ENCODE measurements at places on chromosomes 1 and 21.

GRCh38 chr1:155124503-155125463 lies 2.9 kb upstream of the EFNA1 start:
- DNase-seq, result peak; percentile 54

- DNase-seq, result no peak
Observed at GRCh38 chr1:209929751-209930150, 8.3 kb upstream of the SYT14 start.

- peak; percentile 3 for DNase-seq
Observed at GRCh38 chr1:82491301-82492048, 690.7 kb downstream of the ADGRL2 start.

DNA sequence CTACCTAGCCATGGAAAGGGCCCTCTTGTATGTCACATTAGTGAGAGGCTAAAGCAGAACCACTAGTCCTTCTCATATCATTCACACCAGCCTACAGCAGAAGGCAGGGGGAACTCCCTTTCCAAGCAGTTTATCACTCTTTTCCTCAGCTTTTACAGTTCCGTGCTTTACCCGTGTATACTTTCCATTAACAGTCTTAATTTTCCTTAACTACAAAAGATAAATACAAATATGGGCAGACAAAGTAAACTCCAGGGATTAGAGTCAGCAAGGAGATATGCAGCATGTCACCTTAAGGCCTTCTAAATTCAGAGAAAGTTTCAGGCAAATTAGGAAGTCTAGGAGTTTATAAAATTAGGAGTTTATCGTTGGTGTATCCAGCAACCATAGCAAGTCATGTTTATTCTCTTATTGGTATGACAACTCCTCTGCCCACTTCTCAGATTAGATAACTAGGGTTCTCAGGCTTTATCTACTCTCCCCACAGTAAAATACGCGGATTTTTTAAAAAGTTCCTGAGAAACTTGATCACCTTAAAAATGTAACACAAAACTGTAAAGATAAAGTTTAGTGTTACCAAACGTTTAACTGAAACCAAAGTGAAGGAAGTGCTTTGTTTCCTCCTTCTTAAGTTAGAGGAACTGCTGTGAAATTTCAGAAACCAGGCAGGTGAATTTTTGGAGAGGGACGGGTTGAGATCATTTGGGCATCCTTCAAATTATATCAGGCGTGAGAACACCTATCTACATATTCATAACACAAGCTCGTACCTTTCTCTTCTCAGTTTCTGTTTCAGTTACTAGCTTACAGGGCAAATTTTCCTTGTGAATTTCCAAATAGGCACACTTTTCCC lies 42.7 kb upstream of the SLC19A2 start:
- no peak for DNase-seq

DNA sequence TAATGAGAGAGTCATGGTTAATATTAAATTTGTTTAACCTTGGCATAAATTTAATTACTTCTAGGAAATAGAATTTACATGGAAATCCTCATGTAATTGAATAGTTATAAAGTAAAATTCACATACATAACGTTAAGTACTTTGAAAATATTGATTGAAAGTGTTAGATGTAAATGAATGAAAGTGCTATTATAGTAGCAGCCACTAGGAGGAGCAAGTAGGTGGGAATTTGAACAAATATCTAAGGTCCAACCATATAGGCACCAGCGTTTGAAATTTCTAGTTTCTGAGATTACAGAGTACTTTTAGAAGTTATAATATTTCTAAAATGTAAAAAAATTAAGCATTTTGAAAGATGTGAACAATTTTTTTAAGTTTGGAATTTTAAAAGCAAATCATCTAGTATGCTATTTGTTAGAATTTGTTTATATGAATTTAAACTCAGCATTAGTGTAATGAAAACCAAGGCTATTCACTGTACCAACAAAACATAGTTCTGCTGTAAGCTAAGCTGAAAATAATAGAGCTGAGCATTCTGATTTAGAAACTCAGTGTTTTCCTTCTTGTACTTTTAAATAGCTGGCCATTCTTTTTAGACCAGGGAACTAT lies 3.3 kb downstream of the B3GALT2 start:
- DNase-seq, result peak; percentile 68

GRCh38 chr1:240310226-240310925 lies 218.7 kb downstream of the FMN2 start:
- peak; percentile 60 for DNase-seq

DNA sequence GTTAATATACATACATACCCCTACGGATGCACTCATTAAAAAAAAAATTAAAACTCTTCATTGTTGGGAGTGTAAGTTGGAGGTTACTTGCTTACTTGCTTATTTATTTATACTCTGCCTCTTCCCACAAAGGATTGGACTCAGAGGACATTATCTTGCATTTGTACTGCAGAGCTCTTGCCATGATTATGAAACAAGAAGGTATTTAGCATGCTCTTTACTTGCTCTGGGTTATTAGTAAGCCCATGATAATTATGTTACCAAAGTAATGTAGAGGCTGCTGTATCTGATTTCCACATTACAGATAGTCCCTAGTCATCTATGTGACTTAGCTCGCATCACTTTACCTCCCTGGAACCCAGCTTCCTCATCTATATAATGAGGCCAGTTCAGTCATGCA lies 355.1 kb upstream of the PTBP2 start:
- DNase-seq, result no peak

DNA sequence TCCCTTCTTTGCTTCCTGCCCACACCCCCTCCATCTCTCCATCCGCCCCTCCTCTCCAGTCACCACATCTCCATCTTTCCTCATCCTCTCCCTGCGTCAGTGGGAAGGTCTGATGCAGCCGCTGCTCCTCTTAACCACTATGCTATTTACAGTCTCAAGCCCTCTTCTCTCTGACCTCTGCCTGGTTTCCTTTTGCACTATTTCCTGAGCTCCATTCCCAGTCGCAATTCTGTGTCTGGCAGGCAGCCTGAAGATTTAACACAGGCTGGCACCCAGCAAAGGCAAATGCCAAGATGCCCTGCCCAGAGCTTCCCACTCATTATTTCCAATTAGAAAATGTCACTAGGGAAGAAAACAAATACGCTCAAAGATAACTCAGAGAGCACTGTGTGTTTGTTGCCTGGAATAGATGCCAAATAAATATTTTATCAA lies 89.6 kb upstream of the LPGAT1 start:
- DNase-seq, result peak; percentile 51

- no peak for DNase-seq
Observed at GRCh38 chr21:22019766-22020165, 1021.6 kb downstream of the NCAM2 start.

DNA sequence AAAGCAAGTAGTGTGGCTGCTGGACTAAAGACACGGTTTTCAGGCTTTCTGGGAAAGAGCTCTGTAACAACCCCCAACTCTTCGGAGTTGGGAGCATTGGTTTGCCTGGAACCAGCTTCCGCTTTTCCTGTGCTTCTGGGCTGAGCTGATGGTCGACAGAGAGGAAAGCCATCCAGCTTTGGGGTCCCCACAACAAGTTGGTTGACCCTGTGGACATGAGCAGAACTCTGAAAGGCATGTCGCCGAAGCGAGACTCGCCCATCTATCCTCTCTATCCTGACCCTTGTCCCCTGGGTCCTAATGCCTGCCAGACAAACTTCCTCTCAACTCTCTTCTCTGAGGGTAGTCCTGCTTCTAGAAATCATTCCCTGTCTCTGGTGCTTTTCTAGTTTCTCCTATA lies 31.9 kb upstream of the FCGR2A start:
- no peak for DNase-seq

DNA sequence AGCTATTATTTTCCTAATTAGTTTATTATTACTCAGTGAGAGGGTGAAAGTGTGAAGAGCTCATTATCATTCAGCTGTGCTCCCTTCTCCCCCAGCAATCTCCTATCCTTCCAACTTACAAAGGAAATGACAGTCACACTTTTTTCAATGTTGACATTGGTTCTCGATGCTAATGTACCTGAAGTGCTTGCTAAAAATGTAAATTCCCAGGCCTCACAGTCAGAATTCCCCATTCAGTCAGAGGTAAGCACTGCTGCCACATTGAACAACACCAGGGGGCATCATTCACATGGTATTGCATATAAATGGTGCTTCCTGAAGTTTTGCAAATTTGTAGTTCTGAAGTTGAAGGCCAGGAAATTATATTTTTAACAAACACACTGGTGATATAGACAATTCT lies 132.7 kb upstream of the FOXD3 start:
- no peak for DNase-seq

GRCh38 chr1:182507685-182508084 lies 57.7 kb downstream of the RGSL1 start:
- DNase-seq, result no peak

DNA sequence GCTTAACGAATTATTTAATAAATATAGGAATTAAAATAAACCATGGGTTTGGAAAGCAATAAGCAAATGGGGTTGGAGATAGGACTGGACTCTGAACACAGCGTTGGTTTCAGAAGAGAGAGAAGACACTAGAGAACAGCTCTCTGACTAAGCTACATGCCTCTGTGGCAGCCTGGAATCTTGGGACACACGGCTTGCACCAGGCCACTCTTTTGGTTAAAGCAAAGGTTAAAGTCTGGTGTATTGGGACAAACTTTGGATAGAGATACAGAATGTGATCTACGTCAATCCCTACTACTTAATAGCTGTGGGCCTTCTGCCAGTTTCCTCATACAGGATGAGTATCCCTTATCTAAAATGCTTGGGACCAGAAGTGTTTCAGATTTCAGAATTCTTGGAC lies 49.7 kb upstream of the HSD17B7 start:
- DNase-seq, result no peak

GRCh38 chr1:206469933-206470691 lies at the start of gene IKBKE:
Gene IKBKE, plus strand, starts transcription at chr1:206470476. Its CDS starts 2,752 bp downstream, at chr1:206473228.
- peak; percentile 70 for DNase-seq

DNA sequence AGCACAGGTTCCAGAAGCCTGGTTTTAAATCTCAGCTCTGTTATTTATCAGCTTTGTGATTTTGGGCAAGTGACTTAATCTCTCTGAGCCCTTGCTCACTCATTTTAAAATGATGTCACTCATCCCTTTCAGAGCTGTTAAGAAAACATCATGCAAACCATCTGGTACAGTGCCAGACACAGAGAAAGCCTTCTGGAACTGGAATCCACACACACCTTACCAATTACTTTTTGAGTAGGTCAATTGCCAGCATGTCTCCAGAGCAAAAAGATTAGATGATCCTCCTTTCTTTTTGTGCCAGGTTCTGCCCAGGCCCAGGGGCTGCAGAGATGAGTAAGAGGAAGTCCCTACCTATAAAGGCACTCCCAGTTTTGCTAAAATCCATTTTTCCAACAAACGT lies 61.3 kb downstream of the ROR1 start:
- DNase-seq, result peak; percentile 45

- DNase-seq, result no peak
Observed at GRCh38 chr1:167627865-167628641, 2.0 kb upstream of the RCSD1 start.

- DNase-seq, result no peak
Observed at GRCh38 chr1:7592120-7592798, 178.8 kb upstream of the VAMP3 start.

DNA sequence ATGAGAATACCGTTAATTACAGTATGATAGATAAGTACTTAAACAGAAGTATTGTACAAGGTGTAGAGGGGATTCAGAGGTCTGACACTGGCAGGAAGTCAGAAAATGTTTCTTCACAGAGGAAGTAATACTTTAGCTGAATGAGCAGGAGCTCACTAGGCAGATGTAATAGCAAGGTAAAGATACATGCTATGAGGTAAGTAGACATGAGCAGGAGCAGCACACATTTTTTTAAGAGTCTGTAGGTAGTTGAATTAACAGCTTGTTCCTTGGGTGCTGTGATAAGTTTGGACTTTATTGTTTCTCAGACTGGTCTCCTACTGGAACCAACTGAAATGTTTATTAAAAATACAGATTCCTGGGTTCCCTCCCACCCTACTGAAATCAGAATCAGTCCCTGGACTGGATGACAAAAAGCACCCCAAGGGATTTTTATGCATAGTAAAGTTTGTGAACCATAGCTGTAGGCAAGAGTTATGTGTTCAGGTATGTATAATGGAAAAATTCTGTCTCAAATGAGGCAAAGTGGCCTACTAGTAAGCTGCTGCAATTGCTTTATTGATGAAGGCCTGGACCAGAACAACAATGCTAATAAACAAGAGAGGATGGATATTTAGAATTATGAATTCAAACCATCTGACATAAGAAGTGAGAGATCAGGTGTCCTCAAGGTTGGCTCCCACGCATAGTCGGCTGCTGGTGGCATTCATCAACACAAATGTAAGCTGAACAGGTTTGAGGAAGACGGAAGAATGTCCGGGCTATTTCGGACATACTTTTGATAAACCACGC lies 902 bp downstream of the AP4B1 start:
- DNase-seq, result no peak

- DNase-seq, result no peak
Observed at GRCh38 chr1:14849038-14849437, 250.6 kb downstream of the KAZN start.

GRCh38 chr1:91854852-91855534 lies 31.0 kb downstream of the TGFBR3 start:
- DNase-seq, result no peak

- DNase-seq, result no peak
Observed at GRCh38 chr1:209057901-209058300, 525.6 kb upstream of the CAMK1G start.

- peak; percentile 2 for DNase-seq
Observed at GRCh38 chr1:102434421-102434820, 437.7 kb upstream of the OLFM3 start.

DNA sequence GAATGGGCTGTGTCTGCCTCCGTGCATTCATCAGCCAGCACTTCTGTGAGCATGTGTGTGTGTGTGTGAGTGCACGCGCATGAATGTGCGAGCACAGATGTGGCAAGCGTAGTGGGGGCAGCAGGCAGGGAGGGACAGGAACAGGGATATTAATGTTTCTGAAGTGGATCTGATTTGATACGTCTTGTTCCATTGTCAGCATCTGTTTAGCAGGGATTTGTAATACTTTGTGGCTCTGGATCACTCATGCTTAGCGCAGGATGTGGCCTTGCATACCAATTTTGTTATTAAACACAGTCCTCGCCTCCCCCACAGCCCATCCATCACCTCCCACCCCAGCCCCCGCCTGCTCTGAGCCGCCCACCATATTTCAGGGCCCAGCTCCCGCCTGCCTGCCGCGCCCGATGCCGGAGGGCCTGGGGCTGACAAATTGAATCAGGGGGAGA lies 52.4 kb downstream of the TMEM53 start:
- DNase-seq, result no peak

GRCh38 chr1:97004054-97004453 lies 282.5 kb downstream of the PTBP2 start:
- no peak for DNase-seq

- DNase-seq, result peak; percentile 63
Observed at GRCh38 chr1:145858238-145858900, 512 bp downstream of the PIAS3 start.

Data from astrocyte of the hippocampus (primary cell).